ENCODE measurements at places on chromosomes 5 and 9. TPM values are rescaled to one million over a fixed set of nuclear protein-coding genes. Genes with fewer than 3 reads are reported as not detected.

Gene FOXD4L5
- polyA plus RNA-seq: not detected

Gene ARSI
- 1.0 TPM for polyA plus RNA-seq

Gene BAAT
- polyA plus RNA-seq: not detected

Gene NCBP1
- polyA plus RNA-seq: 31.8 TPM

Gene GLRA1
- polyA plus RNA-seq: not detected

Gene SOX30
- polyA plus RNA-seq: 0.08 TPM

Gene PHYHD1
- 8.6 TPM for polyA plus RNA-seq

Gene DPP7
- 145 TPM for polyA plus RNA-seq

Gene CYLC2
- polyA plus RNA-seq: not detected

Gene SVEP1
- 13.6 TPM for polyA plus RNA-seq

Gene TPM2
- polyA plus RNA-seq: 3,584 TPM

Gene ELOVL7
- not detected for polyA plus RNA-seq

Gene IL13
- not detected for polyA plus RNA-seq

Gene CLIC3
- polyA plus RNA-seq: 107 TPM
